Mammary microvascular endothelial cell (primary cell): ENCODE measurements at places on chromosomes 6 and 20. TPM values are rescaled to one million over a fixed set of nuclear protein-coding genes. Genes with fewer than 3 reads are reported as not detected.

Gene OXT
- not detected in 2 replicates for total RNA-seq

Gene PHACTR3
- total RNA-seq = 0.39 TPM in 1 of 2 replicates, not detected in the other

Gene HLA-DMB
- total RNA-seq = 1.2 and 1.3 TPM in 2 replicates

Gene SALL4
- under 0.01 and 0.10 TPM in 2 replicates for total RNA-seq

Gene BANF2
- total RNA-seq = not detected in 2 replicates

Gene ZBTB46
- total RNA-seq = 2.7 and 2.9 TPM in 2 replicates

Gene PEX7
- total RNA-seq = 4.5 and 7.4 TPM in 2 replicates
